Foreskin keratinocyte (primary cell): ENCODE measurements at places on chromosomes 16 and 17. TPM values are rescaled to one million over a fixed set of nuclear protein-coding genes. Genes with fewer than 3 reads are reported as not detected.

NTN3 gene
- not detected in 2 replicates for polyA plus RNA-seq

GSG1L gene
- not detected in 2 replicates for polyA plus RNA-seq

SLC9A5 gene
- polyA plus RNA-seq, result 1.8 and 2.2 TPM in 2 replicates

RAB11FIP4 gene
- polyA plus RNA-seq, result 2.6 TPM in 2 replicates

TMC5 gene
- 0.18 and 0.29 TPM in 2 replicates for polyA plus RNA-seq

JMJD6 gene
- 27.3 and 32.3 TPM in 2 replicates for polyA plus RNA-seq

ZACN gene
- polyA plus RNA-seq, result 0.07 and 0.11 TPM in 2 replicates

ATP2A1 gene
- 0.27 and 0.57 TPM in 2 replicates for polyA plus RNA-seq

VPS9D1 gene
- polyA plus RNA-seq, result 4.5 and 4.9 TPM in 2 replicates

ST6GALNAC2 gene
- 21.4 and 31.8 TPM in 2 replicates for polyA plus RNA-seq

NEK8 gene
- polyA plus RNA-seq, result 2.0 and 2.1 TPM in 2 replicates

SPATA22 gene
- polyA plus RNA-seq, result not detected in 2 replicates

NPIPB6 gene
- polyA plus RNA-seq, result 0.09 and 0.12 TPM in 2 replicates
